Keratinocyte (primary cell): ENCODE measurements at places on chromosomes 5 and 9. TPM values are rescaled to one million over a fixed set of nuclear protein-coding genes. Genes with fewer than 3 reads are reported as not detected.
A peak's percentile ranks its signal among the peaks of the same experiment; 100 is the strongest.

- no peak for DNase-seq
Measured at GRCh38 chr5:36605241-36605640, 1.2 kb upstream of the SLC1A3 start.

The SPINK6 gene
- polyA plus RNA-seq, result 25.8 to 67.7 TPM (median 35.5 TPM) in 3 replicates

- no peak for DNase-seq
Measured at GRCh38 chr9:126813072-126813471, 8.2 kb downstream of the ZBTB43 start.

DNA sequence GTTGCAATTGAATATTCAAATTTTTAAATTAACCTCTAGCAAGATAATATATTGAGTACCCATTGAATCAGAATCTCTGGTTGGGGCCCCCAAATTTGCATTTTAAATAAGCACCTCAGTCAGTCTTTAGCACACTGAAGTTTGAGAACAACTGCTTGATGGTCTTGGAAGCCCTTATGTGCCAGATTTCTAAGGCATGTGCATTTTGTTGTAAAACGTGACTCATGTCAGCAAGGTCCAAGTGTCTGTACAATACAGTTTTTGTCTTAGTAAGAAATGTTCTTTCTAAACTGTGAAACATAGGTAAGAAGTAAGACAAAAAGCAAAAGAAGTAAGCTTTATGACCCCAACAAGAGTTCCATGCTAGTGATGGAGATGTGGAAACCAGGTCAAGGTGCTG is 59.1 kb upstream of the PHF2 start:
- DNase-seq, result no peak

DNA sequence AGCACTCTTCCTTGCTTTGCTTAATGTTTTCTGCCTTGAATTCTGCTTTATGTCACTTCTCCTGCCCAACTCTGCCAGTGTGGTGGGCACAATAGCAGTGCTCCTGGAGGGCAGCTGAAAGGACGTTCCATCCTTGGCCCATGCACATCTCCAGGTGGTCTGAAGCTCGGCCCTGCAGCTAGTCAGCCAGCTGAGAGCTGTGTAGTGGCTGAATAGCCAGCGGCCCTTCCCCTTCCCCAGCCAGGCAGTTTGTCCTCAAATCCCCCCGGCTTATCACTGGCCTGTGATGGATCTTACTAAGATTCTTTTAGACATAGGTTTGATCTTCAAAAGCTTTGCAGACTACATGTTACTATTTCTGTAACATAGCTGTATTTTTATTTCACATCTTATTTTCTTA is 42.7 kb upstream of the ANGPTL2 start:
- no peak for DNase-seq

DNA sequence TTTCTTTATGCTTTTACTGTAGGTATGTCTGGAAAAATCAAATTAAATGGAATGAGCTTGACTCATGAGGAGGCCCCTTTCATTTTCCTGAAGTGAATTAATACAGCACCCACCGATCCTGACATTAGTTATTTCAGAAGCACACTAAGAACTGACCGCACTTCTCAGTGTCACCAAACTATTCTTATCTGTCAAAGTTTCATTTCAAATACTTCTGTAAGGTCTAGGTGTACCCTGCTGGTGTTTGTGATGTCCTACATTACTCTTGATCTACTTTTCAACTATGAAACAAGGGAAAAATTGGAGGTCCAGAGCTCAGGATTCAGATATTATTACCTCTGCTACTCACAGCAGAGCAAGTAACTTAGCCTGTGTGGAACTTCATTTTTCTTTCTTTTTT is 1.8 kb upstream of the TEK start:
- no peak for DNase-seq

GRCh38 chr5:129046151-129046550 is 48.4 kb upstream of the ISOC1 start:
- DNase-seq, result no peak

GRCh38 chr9:93240891-93241334 is 57.0 kb downstream of the WNK2 start:
- no peak for DNase-seq

DNA sequence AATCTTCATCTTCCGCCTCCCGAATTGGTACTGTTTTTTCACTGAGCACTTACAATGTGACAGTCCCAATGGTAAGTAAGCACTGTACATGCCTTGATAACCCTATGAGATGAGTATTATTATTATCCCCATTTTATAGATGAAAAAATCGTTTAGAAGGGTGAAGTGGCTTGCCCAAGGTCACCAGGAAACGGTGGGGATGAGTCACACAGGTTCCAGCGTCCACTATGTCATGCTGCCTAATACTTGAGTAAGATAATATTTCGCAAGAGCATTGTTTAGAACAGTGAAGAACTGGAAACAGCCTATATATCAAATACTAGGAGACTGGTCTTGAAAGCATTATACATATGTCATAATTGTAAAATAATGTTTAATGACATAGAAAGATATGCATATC is 12.9 kb downstream of the HAND1 start:
- DNase-seq, result no peak

The FOXD1 gene
- 2.9 to 11.9 TPM (median 7.0 TPM) in 3 replicates for polyA plus RNA-seq

The SH3RF2 gene
- 43.7 to 50.4 TPM (median 47.2 TPM) in 3 replicates for polyA plus RNA-seq

The SLC25A2 gene
- polyA plus RNA-seq, result not detected in 3 replicates

DNA sequence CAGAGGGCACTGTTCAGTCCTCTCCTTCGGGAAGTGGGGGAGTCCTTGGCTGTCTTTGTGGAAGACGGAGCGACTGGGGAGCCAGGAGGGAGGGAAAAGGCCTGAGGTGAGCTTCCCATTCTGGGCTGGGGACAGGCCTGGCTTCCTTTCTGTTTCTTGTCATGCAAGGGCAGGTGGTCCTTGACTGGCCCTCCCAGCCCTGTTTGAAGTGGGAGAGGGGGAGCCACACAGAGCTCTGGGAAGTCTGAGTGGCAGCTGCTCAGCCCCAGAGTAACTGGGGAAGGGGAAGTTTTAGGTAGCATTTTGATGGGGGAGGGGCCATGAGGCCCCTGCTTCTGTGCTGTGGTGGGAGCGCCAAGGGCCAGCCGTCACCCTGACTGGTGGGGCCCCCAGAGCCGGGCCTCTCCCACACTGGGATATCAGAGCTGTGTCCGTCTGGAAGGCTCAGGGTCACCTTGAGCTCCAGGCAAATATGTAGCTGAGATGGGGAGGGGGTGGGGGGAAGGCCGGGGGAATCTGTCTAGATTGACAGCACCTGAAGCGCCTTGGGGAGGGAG is 6.5 kb downstream of the UNC5A start:
- DNase-seq, result no peak

- peak; percentile 7 for DNase-seq
Measured at GRCh38 chr9:77764894-77765780, 117.0 kb upstream of the GNA14 start.

The RNF183 gene
- polyA plus RNA-seq, result 0.10 TPM in 1 of 3 replicates, not detected in the others

- no peak for DNase-seq
Measured at GRCh38 chr5:141003031-141003430, 36.8 kb downstream of the PCDHAC2 start.

The KCNV2 gene
- not detected in 3 replicates for polyA plus RNA-seq

The FGFR4 gene
- polyA plus RNA-seq, result 0.62 to 2.2 TPM (median 0.79 TPM) in 3 replicates

DNA sequence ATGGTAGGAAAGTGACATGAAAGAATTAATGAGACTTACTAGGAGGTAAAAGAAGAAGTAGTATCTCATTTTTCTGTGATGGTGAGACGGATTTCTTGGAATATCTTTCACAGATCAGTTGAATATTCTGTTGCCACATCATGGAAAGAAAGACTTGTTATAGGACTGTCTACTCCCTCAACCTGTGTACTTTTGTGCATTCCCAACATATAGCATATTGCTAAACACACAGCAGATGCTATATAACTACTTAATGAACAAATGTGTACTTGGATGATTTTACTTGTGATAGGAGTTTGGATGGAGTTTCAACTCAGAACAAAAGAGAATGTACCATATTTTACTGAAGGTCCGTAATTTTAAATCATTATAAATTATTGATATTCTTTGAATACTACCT is 128.5 kb downstream of the LURAP1L start:
- DNase-seq, result no peak

DNA sequence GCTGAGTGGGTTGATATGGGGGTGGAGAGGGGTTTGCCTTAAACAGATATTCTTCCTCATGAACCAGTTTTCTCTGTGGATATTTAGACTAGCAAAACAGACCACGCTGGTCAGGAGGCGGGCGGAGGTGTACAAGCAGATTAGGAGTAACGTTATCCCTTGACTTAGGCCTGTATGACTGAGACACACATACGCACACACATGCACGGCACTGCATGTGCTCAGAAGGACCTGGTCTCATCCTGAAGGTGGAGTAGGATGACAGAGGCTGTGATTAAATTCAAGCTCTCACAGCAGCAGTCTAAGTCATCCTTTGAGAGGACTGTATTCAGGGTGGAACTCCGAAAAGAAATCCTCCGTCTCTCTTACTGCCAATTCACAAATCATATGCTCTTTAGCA is 209.7 kb downstream of the DIRAS2 start:
- DNase-seq, result no peak

DNA sequence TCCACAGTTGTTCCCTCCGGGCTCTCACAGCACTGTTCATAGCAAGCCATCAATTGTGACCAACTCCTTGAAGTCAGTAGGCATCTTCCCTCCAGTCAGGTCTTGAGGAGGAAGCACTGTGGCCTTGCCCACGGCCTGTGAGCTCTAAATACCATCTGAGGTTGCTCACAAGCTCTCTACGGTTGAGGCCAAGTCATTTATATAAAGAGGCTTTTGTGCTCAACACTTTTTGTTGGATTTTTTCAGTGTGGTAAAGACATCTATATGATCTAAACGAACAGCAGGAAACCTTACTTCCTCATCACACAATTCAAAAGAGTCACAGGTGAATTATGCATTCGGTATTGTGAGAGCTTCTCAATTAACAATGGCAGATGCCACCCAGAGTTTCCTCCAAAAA is 97.3 kb downstream of the ZNF462 start:
- DNase-seq, result no peak

The CCDC192 gene
- not detected in 3 replicates for polyA plus RNA-seq

The LRRC19 gene
- polyA plus RNA-seq, result not detected in 3 replicates

The GPR21 gene
- 0.14 to 0.25 TPM in 2 of 3 replicates, not detected in the other for polyA plus RNA-seq

DNA sequence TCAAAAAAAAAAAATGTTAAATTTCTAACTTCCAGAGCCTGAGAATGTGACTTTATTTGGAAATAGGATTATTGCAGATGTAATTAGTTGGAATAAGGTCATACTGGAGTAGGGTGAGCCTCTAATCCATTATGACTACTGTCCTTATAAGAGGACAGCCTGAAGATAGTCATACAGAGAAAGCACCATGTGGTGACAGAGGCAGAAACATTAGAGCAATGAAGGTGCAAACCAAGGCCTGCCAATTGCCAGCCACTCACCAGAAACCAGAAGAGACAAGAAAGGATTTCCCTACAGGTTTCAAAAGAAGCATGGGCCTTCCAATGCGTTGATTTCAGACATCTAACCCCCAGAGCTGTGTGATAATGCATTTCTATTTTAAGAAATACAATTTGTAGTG is 659.2 kb upstream of the CHD1 start:
- DNase-seq, result no peak

- DNase-seq, result no peak
Measured at GRCh38 chr5:39714036-39714698, 289.4 kb upstream of the DAB2 start.

The ZBED3 gene
- 0.50 to 0.59 TPM (median 0.58 TPM) in 3 replicates for polyA plus RNA-seq

GRCh38 chr5:56402266-56403220 is 169.4 kb upstream of the ANKRD55 start:
- DNase-seq, result no peak

DNA sequence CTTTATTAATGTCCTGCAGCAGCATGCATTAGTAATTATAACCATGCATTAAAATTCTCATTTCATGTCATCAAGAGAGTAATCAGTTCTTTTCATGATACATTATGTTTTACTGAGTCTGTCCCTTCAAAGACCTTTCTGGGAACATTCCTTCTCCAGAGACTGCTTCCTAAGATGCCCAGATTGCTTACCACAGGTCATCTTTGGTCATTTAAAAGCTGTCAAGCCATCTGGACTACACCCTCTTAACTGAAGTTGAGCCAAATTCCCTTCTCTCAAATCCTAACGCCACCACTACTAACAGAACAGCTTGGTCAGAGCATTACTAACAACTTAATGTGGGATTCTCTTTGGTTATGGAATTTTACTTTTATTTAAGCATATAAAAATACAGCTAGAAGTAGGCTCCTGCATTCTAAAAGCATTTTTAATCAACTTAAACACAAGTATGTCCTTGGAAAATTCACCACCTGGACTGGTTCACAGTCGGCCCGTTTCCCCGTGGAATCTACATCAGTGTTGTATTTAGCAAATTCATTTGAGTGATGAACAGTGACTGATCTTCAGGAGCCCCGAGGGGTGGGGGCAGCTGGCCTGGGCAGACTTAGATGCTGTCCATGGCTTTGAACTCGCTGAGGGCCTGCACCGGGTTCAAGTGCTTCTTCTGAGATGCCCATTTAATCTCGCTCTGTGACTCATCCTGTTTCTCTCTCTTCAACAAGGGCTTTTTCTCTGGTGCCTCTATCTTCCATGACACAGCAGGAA is 92.8 kb upstream of the CCDC112 start:
- DNase-seq, result no peak

DNA sequence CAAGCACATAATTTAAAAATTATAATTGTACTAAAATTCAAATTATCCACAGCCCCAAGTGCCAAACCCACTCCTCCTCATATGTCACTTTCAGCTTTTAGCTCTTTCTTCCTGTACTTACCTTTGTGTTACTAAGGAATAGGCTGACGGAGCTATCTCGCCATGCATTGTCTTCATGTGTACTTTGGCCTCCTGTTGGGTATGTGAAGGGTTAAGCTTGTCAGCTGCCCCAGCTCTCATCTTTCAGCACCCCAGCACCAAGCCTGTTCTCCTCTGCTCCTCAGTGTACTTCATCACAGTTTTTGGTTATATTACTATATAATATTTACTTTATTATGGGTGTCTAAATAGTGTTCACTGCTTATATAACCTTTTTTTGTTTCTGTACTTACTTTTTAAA is 46.2 kb downstream of the OSTF1 start:
- no peak for DNase-seq

GRCh38 chr5:162672061-162672460 is 604.5 kb downstream of the GABRG2 start:
- no peak for DNase-seq

- DNase-seq, result peak; percentile 82
Measured at GRCh38 chr9:7185612-7186011, 427.8 kb downstream of the KDM4C start.

The PCDHA13 gene
- 0.04 to 0.12 TPM in 2 of 3 replicates, not detected in the other for polyA plus RNA-seq

The ECSCR gene
- polyA plus RNA-seq, result not detected in 3 replicates

The ADGRV1 gene
- 0.03 to 0.28 TPM (median 0.05 TPM) in 3 replicates for polyA plus RNA-seq

The PCDHGB6 gene
- 0.19 to 0.30 TPM (median 0.23 TPM) in 3 replicates for polyA plus RNA-seq

GRCh38 chr5:33921002-33921401 is 15.2 kb upstream of the RXFP3 start:
- DNase-seq, result no peak

- no peak for DNase-seq
Measured at GRCh38 chr9:94478755-94479730, 75.8 kb upstream of the PCAT7 start.

GRCh38 chr5:145806923-145807322 is 28.2 kb downstream of the PRELID2 start:
- no peak for DNase-seq

GRCh38 chr9:14203356-14204056 is 110.4 kb downstream of the NFIB start:
- DNase-seq, result no peak

The CCL27 gene
- polyA plus RNA-seq, result 0.46 to 1.1 TPM (median 1.1 TPM) in 3 replicates

DNA sequence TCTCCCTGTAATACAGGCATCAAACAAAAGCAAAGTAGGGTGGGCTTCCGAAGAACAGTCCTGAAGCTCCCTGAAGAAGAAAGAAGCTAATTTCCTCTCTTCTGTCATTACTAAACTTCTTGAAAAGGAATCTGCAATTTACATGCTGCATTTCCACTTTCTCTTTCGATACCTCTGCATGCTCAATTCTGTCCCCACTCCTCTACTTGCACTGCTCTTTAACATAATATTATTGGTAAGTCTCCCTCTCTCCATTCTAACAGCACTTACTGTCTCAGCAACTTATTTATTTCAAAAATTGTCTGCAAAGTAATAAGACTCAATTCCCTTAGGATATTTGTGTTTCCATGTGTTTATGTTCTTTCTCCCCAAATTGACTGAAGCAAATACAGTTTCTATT is 3.9 kb upstream of the PLPP1 start:
- DNase-seq, result no peak
